ENCODE measurements at places on chromosomes 7 and 10.

GRCh38 chr10:70584366-70584765, 18.2 kb downstream of the PRF1 start:
- no peak for DNase-seq

DNA sequence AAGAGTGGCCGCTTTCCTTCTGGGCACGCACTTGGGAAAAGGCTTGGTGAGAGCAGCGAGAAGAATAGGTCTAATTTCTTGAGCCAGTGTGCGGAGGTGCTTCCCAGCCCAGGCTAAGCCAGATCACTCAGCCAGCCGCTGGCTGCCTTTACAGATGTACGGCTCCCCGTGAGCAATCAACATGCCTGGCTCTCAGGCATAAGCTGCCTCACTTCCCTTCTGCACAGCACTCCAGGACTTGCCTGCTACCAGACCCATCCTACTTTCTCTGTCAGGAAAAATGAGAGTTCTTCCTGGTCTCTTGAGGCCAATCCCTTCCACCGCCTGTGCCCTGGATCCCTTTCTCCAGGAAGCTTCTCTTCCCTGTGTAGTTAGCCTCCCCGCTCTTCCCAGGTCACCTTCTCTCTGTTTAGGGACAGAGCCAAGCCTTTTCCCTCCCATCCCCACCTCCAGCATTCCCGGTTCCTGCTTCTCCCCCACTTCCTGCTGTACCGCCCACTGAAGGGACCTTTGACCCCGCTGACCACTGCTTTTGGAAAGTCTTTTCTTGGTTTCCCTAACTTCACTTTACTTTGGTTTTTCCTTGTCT, 1.1 kb upstream of the ACTR3C start:
- no peak for DNase-seq

DNA sequence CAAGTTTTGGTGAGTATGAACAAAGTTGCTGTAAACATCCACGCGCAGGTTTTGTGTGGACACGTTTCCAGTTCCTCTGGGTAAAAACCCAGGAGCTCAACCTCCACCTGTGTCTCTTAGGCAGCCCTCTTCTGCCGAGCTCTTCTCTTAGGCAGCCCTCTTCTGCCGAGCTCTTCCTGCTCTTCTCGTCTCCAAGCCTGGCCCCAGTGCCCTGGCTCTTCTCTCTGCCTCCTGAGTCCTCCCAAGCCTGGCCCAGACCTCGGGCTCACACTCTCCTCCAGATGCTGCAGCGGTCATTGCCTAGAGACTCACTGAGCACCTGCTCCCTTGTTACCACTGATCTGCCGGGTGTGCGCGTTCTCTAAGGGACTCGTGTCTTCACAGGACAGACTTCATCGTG, 38.7 kb upstream of the BNIP3 start:
- no peak for DNase-seq

- no peak for DNase-seq
Measured at GRCh38 chr10:47379445-47379785, 4.7 kb downstream of the ZNF488 start.

GRCh38 chr10:4807761-4808507, 18.1 kb upstream of the AKR1E2 start:
- no peak for DNase-seq

DNA sequence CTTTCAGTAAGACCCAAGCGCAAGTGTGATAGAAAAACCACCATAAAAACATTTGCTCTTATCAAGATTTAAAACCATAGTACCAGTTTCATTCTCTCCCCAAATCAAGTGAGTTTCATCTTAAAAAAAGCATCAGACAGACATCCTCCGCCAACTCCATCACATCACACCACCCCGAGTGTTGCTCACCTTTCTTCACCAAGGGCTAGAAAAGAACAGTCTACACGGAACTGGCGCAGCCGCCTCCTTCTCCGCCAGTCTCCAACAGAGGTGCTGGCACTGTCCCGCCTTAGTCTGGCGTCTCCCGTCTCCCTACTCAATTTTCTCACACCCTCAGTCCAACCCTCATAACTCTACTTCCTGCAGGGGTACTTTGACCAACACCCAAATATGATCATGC, 46.9 kb upstream of the WIPI2 start:
- no peak for DNase-seq

- no peak for DNase-seq
Measured at GRCh38 chr7:25249772-25250171, 21.5 kb upstream of the NPVF start.

- no peak for DNase-seq
Measured at GRCh38 chr7:19709249-19709578, 377 bp upstream of the POLR1F start.

DNA sequence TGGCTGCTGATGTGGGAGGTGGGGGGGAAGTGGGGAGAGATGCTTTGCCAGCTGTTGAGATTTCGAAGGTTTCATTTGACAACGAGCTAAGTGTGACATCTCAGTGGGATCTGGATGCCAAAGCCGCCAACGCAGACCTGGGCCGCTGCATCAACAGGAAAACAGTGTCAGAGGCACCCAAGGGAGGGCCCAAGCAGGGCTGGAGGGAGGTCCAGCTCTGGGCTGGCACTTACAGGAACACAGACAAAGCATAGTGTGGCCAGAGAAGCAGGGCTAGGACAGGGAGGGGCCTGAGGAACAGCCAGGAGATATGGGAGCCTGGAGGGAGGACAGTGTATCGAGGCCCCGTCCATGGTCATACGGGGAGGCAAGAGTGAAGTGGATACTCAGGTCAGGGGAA, 73.1 kb downstream of the GTF2IRD1 start:
- no peak for DNase-seq

GRCh38 chr7:81957517-81957916, 187.7 kb upstream of the HGF start:
- no peak for DNase-seq

DNA sequence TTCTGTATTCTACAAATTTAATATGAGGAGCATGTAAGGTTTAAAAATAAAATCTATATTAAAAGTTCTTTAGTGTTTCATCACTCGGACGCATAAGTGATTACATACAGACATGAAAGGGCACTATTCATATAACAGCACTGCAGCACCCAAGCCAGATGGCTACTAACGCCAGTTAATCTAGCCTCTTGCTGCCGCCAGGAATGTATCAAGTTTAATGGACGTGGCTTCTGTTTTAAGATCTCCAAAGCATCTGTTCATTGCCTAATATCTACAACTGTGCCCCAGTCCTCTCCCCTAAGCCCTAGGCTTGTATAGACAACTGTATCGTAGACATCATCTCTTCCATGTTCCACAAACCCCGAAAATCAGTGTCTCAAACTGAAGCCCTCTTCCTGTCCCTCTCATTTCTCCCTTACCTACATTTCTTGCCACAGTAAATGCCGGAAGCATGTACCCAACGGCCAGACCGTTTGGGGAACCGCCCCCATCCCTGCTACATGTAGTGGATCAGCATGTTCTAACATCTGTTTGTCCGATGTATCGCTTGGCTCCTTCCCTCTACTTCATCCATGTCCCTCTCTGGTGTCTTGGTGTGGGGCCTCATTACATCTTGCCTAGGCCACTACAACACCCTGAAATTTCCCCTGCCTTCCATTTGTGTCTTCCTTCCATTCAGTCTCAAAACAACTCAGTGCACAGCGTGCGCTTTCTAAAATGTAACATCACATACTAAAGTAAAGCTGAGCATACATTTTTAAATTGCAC, 147.5 kb upstream of the RSU1 start:
- no peak for DNase-seq

GRCh38 chr7:41459183-41459582, 243.7 kb downstream of the INHBA start:
- no peak for DNase-seq

GRCh38 chr7:48083114-48083830, 5.8 kb upstream of the UPP1 start:
- no peak for DNase-seq

DNA sequence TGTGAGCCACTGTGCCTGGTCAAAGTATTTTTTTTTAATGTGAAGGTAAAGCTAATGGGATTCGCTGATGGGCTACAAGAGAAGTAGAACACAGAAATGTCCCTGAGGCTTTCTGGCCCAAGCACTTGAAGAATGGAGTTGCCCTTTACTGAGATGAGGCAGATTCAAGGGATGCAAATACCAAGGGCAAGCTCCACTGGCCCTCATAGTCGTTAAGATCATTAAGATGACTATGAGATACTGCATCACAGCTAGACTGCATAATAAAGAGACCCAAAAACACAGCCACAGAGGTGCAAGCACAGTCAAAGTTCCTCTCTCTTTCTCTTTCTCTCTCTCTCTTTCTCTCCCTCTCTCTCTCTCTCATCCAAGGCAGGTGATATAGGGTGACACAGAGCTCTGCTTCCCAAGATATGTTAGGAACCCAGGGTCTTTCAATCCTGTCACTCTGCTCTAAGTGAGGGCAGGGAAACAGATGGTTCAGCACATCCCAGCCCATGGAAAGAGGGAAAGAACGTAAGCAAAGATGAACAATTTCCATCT, 117.4 kb downstream of the SFMBT2 start:
- no peak for DNase-seq

GRCh38 chr7:157019718-157020451, 9.4 kb upstream of the MNX1 start:
- DNase-seq: no peak

DNA sequence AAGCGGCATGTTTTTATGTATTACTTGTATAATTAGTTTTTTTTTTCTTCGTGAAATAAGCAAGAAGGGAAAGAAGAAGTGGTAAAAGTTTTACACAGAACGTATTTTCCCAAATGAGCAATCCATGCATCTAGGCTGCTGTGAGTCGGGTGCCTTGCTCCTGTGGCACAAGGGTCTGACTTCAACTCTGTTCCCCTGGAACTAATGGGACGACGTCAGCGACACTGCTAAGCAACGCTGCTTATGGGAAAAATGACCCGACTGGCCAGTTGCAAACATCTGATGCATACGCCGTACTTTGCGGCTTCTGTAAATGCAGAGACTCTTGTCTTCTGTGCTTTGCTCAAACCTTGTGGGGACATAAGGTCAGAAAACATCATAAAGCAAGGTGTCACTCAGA, 66.3 kb downstream of the MPP7 start:
- DNase-seq: no peak

GRCh38 chr7:107122486-107122911, 46.3 kb upstream of the HBP1 start:
- no peak for DNase-seq

DNA sequence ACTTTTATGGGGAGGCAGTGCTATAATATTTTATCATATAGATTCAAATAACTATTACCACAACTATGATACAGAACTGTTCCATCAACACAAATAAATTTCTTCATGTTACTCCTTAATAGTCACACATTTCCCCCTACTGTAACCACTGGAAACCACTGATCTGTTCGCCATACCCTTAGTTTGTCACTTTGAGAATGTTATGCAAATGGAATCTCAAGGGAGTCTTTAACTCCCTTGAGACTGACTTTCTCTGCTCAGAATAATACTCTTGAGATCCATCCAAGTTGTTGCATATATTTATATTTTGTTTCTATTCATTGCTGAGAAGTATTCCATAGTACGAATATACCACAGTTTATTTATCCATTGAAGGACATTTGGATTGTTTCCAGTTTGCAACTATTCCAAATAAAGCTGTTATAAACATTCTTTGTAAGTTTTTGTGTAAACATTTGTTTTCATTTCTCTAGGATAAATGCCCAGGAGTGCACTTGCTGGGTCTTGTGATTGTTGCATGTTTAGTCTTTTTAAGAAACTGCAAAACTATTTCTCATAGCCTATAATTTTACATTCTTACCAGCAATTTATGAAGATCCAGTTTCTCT, 19.7 kb upstream of the PON2 start:
- DNase-seq: no peak

GRCh38 chr10:1499359-1499957, 237.9 kb downstream of the ADARB2 start:
- DNase-seq: no peak

- no peak for DNase-seq
Measured at GRCh38 chr10:113552701-113553100, at the start of gene HABP2. Gene HABP2, plus strand, starts transcription at chr10:113553053. Its CDS starts 69 bp downstream, at chr10:113553122.

DNA sequence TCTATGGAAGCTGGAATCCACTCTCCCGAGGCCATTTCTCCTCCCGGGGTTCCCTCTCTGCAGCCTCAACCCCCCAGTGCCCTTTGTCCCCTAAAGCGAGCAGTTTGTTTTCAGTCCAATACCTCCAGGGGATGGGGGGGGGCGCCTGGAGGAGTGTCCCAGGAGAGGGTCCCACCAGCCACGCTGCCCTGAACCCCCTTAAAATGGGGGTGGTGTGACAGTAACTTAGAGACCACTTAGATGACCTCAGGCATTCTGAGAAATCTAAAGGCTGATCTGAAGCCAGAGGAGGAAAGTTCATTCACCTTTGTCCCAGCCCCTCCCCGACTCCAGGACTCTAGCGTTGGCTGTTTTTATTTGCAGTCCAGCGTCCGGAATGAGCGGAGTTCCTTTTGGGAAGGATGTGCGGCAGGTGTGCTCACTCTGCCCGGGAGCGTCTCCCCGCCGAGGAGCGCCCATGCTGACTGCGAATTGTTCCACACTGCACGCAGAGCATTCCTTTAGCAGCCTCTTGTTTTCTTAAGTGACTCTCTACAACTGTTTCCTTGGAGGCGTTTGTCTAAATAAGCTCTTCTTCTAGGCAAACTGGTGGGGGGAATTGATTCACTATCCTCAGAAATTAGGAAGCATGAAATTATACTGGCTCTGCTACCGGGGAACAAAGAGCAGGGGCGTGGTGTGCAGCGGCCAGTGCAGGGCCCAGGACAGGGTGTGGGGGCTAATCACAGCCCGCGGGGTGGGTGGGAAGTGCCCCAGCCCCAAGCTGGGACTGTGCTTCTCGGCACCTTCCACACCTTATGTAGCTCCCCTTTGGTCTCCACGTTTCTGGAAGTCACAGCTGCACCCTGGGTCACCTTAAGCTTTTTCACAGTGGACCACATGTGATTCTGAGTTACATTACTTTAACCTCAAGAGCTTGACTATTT, 46.3 kb downstream of the SYPL1 start:
- DNase-seq: no peak

DNA sequence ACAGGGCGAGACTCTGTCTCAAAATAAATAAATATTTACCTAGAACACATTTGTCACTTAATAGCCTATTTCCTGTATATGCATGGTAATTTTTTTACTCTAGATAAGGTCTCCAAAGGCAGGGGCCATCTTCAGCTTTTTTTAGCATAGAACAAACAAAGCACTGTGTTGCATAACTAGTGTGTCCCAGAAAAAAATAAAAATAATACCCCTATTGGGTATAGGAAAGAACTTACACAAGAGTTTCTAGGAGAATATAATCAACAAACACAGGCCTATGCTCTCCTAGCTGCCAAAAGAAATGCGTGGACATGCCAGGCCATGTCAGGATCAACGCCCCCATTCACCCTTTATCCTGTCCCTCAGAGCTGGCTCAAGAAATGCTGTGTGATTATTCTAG, 103.6 kb downstream of the PARD3 start:
- DNase-seq: no peak

- no peak for DNase-seq
Measured at GRCh38 chr10:79219322-79219957, 127.8 kb upstream of the PPIF start.

DNA sequence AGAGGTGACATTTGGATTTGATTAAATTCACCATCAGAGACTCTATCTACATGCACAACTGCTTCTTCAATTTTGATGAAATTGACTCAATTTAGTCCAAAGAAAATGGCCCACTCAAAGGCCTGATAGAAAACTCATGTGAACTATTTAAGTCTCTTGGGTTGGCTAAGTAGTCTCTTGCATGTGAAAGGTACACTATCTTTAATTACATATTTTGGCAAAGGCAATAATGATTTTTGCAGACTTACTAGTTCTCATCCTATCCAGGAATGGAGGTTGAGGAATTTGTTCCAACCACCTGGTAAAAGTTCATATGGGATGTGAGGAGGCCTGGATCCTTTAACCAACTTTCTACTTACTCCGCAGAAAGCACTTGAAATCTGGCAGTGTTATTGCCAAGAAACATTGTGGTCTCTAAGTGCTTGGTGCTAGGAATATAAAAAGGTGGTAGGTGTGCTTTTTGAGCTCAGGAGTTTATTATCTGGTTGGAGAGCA, 618.6 kb upstream of the MKI67 start:
- no peak for DNase-seq

All from neural crest cell (in vitro differentiated cells).